Activated CD4-positive, alpha-beta T cell treated with anti-CD3 and anti-CD28 coated beads, Interleukin-2, amount 10 ng/mL, durations not matched to agents 24 days and 14 days (primary cell): ENCODE measurements at places on chromosomes 5 and 9. TPM values are rescaled to one million over a fixed set of nuclear protein-coding genes. Genes with fewer than 3 reads are reported as not detected.

The CD274 gene
- 52.1 and 57.6 TPM in 2 replicates for total RNA-seq

The PPP1R26 gene
- 0.69 and 0.82 TPM in 2 replicates for total RNA-seq

DNA sequence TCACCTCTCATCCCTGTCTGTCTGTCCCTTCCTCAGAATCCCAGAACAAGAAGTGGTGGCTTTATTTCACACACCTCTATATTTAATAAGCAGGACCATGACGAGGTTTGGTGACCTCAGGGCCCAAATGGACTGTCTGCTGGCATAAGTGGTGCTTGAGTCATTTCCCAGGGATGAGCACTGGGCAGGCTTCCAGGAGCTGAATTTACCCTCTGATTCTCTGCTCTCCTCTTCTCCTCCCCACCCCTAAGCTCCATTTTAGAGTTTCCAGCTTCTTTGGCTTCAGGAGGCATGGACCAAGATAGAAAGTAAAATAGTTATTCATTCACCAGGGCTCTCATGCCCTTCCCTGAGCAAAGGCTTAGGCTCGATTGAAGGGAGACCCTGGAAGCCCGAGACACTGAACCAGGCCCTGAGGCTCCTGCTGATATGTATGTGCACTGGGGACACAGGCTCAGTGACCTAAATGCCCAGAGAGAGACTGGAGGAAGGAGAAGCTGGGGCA, 69.1 kb downstream of the PPARGC1B start:
- no peak for DNase-seq

DNA sequence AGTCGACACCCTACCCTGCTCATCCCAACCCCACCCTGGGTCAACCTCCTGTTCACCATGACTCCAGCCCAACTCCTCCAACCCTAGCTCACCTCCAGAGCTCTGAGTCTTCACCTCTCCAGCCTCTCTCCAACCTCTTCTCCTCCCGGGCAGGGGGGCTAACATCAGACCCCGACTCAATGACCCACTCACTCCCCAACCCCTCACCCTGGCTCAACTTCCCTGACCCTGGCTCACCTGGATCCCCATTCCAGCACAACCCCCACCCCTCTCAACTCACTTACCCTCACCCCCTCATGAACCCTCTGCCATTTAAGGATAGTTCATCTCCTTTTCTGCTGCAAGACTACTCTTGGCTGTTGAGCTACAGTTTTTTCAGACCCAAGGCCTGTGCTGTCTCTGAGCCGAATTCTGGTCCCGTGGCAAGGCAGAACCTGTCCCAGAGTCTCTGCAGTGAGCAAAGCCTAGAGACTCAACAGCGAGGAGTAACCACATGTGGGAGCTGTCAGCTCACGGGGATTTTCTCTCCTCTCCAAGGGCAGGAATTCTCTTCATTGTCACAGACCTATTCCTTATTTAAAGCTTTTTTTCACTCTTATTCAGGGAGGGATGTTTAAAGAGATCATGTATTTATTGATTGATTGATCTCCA, 29.8 kb downstream of the ANKRD33B start:
- no peak for DNase-seq

GRCh38 chr5:38426490-38426889, 130.0 kb downstream of the LIFR start:
- no peak for DNase-seq

DNA sequence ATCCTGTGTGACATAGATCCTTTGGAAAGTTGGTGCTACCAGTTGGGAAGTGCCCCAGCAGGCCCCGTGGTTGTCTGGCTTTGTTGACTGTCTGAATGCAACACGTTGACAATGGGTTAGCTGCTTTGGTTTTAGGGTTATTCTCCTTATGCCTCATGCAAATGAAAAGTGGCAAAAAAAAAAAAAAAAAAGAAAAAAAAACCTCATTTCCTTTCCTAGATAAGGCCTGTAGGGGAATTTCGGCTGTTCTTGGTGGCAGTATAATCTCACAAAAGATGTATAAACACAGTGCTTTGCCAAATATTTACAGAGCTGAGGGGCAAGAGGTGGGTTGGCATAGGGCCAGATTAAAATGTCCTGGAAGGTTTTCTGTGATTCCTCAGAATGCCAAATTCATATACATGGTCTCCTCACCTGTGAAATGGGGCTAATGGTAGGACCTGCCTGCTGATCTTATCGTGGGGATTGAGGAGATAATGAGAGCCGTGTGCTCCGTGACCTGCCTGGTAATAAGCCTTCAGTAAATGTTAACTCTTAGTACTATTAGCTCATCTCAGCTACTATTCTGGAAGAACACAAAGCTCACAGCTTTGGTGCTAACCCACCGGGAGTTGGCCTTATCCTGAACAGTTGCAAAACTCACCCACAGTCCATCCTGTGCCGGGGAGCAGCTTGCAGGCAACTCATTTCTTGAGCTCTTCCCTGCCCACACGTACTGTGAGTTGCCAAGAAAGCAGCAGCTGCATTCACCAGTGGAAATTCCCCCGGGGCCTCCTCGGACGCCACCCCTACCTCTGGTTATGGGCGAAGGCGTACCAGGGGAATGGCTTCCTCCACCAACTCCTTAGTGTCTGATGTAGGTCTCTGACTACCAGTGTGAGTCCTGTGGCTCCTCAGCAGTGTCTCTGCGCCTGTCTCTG, 220.3 kb downstream of the NR3C1 start:
- peak; percentile 85 for DNase-seq

The ORM2 gene
- not detected in 2 replicates for total RNA-seq

- no peak for DNase-seq
These were observed 40.7 kb downstream of the FBXW11 start for GRCh38 chr5:171965745-171966144.

The PDCD1LG2 gene
- 1.3 and 1.5 TPM in 2 replicates for total RNA-seq

The STC2 gene
- total RNA-seq = 32.8 and 41.0 TPM in 2 replicates

- DNase-seq = no peak
These were observed 393.1 kb upstream of the ARRDC3 start for GRCh38 chr5:91776249-91776648.

GRCh38 chr9:93807166-93808074, 147.7 kb downstream of the BARX1 start:
- DNase-seq = peak; percentile 45

DNA sequence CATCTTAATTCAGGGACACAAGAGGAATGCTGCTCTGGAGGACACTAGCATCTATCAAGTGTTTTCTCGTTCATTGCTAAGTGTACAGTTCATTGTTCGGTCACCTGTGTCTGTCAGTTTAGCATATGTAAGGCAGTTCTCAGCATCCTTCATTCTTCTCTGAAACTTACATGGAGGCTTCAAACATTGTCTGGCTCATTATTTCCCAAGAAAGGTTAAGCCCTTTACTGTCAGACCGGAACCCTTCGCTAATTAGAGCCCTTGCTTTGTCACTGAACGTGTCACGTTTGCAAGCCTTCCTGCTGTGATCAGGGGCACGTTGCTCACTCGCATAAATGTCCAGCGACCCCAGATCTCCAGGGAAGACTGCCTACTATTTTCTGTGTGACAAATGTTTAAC, 62.3 kb upstream of the RIOK2 start:
- DNase-seq = peak; percentile 45

The IL6ST gene
- 65.1 and 68.2 TPM in 2 replicates for total RNA-seq

DNA sequence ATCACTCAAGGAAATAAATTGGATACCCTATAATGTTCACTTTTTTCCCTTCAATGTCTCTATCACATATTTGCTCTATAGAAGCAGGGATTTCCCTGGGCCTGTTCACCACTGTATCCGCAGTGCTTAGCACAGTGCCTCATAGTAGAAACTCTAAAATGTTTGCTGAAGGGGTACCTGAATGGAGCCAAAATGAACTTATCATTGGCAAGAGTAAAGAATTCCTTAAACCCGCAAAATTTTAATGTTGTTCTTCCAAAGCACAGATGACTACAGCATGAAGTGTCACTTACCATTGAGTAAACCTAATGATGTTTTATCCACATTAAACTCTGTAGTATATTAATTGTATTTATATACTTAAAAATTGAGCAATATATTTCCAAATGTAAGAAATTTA, 96.1 kb downstream of the JAKMIP2 start:
- no peak for DNase-seq

DNA sequence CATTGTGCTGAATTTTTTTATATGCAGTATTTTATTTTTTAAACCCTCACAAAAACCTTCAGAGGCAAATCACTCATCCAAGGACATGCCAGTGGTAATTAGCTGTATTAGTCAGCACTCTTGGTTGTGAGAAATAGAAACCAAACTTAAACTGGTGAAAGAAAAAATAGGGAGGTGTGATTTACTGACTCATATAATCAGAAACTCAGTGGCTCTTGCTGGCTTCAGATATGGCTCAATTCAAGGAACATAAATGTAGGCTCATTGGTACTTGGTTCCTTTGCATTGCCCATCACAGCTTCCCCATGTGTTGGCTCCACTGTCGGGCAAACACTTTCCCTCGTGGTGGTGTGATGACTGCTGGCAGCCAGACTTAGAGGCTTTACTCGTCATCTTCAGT, 497.2 kb downstream of the MAT2B start:
- no peak for DNase-seq
